ENCODE measurements at places on chromosomes 3 and 15.

GRCh38 chr3:126755866-126756265, 51.8 kb downstream of the CHCHD6 start:
- DNase-seq = no peak

- no peak for DNase-seq
Observed at GRCh38 chr3:159819676-159820075, 169.0 kb upstream of the IL12A start.

- DNase-seq = no peak
Observed at GRCh38 chr15:69337138-69337537, 38.4 kb downstream of the PAQR5 start.

- DNase-seq = no peak
Observed at GRCh38 chr3:169604568-169604967, 58.9 kb downstream of the MECOM start.

DNA sequence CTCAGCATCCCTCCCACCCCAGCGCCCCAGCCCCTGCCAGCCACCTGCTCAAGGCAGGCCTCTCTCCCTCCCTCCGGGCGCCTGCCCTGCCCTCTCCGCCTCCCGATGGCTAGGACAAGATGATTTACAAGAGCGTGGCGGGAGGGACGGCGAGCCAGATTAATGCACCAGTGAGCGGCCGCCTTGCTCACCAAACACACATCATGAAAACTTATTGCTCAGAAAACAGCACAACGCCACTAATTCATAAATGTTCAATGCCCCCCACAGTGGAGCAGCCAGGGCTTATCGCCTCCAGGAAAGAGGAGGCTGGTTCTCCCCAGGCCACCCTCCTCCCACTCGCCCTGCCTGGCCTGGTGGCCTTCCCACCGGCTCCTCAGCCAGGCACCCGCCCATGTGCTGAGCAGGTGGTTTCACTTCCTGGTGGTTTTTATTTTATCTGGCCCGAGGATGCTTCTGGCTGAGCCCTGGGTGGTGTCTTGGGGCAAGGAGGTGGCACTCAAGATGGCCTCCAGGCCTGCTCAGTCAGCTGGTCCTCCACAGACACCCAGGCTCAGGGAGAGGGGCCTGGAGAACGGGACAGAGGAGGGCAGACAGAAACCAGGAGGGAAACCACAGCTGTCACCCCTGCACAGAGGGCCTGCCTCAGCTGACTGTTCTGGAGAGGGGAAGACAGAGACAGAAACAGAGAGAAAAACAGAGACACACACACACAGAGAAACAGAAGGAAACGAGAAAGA, 284.9 kb downstream of the UACA start:
- no peak for DNase-seq

GRCh38 chr3:65412588-65412987, 626.1 kb downstream of the MAGI1 start:
- no peak for DNase-seq

DNA sequence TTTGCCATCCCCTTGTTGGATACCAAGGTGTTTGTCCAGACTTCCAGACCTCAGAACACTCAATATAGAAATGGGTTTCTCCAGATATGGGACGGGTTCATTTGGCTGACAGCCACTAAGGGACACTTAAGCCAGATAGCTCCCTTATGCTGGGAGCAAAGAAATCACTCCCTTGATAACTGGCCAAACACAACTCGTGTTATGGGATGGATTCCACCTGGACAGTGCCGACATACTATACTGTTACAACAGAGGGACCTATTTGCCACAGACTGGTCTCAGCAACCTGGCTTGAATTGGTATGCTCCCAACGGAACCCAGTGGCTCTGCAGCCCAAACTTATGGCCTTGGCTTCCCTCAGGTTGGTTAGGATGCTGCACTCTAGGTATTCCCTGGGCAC, 114.0 kb upstream of the PLCL2 start:
- DNase-seq = no peak

DNA sequence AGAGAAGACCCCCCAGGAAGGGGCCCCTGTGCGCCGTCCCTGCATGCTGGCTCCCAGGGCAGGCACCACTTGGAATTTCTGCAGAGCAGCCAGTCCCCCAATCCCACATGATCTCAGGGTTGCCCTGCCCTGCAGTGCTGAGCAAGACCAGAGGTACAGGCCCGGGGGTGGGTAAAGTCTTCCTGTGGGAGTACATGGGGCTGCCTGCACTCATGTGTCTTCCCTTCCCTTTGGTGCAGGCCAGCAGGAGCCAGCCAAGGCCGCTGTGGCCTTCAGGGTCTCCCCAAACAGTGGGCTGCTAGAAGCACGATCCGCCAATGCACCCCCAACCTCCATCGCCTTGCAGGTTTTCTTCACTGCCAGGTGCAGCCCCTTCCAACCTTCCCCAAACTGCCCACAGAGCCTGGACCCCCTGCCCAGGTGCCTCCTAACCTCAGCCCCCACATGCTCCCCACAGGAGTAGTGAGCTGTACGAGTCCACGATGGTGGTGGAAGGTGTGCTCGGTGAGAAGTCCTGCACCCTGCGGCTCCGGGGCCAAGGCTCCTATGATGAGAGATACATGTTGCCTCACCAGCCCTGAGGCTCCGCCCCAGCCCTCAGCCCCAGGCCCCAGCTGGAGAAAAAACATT, 15.0 kb downstream of the ACAA1 start:
- DNase-seq = no peak

- DNase-seq = no peak
Observed at GRCh38 chr3:14829811-14830210, 11.0 kb downstream of the FGD5 start.

GRCh38 chr3:176690083-176690869, 507.0 kb downstream of the TBL1XR1 start:
- no peak for DNase-seq
